ENCODE measurements at places on chromosomes 11 and 22.

GRCh38 chr22:47064416-47064815 lies 302.0 kb downstream of the TBC1D22A start:
- DNase-seq, result no peak

DNA sequence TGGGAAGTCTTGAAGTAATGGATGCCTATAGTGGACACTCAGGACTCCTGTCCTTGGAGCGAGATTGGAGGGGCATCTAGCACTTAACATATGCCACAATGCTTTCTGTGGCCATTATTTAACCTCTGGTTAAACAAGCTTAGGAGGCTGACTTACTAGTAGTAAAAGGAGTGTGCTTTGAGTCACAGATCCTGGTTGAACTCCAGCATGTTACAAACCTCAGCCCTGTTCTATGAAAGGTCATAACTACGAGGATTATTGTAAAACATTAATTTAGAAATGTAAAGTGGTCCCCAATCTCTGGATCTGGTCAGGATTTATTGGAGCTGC lies 1.1 kb upstream of the LBHD1 start:
- DNase-seq, result no peak

GRCh38 chr11:25537393-25537792 lies 794.5 kb upstream of the ANO3 start:
- DNase-seq, result no peak

GRCh38 chr11:112628676-112629075 lies 332.5 kb upstream of the NCAM1 start:
- no peak for DNase-seq

GRCh38 chr11:122095681-122096262 lies 20.2 kb downstream of the BLID start:
- no peak for DNase-seq

DNA sequence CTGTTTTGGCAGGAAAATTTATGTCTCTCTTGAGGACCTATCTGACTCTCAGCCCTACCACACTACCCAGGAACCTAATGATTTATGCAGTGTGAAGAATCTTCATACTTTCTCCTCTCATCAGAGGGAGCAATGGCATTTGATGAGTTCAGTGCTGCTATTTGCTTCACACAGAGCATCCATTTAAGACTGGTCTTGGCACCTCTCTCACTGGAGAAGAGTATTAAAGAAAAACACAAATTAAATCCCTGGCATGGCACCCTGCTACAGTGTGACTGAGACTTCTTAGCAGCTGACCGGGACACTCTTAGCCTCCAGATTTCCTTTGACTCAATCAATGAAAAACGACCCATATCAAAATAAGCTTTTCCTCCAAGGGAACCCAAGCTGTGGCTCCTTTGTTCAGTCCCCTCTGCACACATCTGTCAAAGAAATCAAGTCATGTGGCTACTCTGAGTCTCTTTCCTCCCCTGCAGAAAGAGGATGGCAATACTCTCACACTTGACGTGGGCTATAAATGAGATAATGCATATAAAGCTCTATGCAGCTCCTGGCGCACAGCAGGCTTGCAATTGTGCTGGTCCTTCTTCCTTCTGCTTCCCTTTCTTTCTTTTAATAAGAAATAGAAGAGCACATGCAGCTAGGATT lies 186.1 kb upstream of the E2F8 start:
- DNase-seq, result no peak

GRCh38 chr11:120180551-120181232 lies 30.1 kb upstream of the OAF start:
- peak; percentile 42 for DNase-seq

GRCh38 chr11:44264438-44264749 lies 45.5 kb downstream of the ALX4 start:
- no peak for DNase-seq

- no peak for DNase-seq
These were observed 1.6 kb downstream of the PKNOX2 start for GRCh38 chr11:125165843-125166763.

DNA sequence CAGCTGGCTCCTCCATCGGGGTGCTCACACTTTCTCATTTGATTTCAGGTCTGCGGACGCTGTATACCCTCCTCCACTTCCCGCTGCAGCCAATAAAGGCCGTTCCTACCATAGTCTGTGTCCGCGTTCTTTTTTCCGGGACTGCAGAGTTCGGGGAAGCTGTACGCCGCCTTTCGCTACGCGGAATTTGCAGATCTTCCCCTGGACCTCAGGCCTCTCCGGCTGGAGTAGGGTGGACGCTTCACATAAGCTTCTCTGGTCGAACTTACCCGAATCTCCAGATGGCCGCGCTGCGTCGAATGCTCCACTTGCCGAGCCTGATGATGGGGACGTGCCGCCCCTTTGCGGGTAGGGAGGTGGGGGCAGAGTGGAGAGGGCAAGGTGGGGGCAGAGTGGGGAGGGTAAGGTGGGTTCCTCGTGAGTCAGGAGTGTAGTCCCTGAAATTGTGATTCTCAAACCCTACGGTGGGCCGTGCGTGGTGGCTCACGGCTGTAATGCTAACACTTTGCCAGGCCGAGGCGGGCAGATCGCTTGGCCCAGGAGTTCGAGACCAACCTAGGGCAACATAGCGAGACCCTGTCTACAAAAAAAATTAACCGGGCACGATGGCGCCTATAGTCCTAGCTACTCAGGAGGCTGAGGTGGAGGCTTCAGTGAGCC lies 617 bp downstream of the CSKMT start:
- peak; percentile 35 for DNase-seq

DNA sequence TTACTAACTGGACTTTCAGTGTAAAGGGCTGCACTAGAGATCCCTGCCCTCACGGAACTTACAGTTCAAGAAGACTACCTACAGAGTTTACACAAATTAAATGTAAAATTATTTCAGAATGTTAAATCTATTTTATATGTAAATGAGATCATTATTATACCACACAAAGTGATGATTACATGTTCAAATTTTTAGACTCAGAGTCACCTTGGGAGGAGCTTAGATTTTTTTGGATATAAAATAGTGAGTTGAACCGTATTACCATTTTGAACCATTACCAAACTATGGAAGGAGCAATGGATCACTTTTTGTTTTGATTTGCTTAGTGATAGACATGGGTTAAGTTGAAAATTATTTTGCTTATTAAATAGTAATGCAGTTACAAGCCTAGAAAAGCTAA lies 1.6 kb downstream of the IPO7 start:
- no peak for DNase-seq

DNA sequence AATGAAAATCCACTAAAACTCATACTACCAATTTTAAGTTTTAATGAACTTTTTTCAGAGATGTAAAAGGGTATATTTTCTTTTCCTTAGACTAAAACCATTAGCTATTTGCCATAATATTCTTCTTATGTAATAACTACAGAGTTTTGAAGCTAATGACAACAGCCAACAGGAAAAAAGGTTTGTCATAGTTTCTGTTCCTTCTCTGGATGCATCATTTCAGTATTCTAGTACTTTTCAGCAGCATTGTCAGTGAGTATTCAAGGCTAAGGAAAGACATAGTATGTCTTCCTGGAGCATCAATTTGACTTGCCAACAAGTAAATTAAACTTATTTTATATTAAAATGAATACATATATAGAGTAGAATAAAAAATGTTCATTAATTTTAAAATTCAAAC lies 166.0 kb downstream of the METTL15 start:
- DNase-seq, result no peak

- DNase-seq, result peak; percentile 94
These were observed 13.9 kb downstream of the SLC35E4 start for GRCh38 chr22:30649430-30650007.

- DNase-seq, result peak; percentile 46
These were observed 3.1 kb upstream of the MN1 start for GRCh38 chr22:27804470-27805297.

- DNase-seq, result peak; percentile 28
These were observed 5.9 kb upstream of the RNH1 start for GRCh38 chr11:512761-513595.

- DNase-seq, result peak; percentile 24
These were observed 22.6 kb downstream of the ARHGEF17 start for GRCh38 chr11:73330569-73331093.

DNA sequence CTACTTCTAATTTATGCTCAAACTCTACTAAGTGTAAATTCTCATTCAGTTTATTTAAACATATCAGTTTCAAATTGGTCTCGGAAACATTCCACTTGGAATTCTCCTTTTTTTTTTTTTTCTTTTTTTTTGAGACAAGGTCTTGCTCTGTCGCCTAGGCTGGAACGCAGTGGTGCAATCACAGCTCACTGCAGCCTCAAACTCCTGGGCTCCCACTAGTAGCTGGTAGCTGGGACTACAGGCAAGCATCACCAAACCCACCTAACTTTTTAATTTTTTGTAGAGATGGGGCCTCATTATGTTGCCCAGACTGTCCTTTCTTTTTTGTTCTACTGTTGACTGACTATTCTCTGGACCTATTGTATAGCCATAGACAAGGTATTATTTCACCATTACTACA lies 33.3 kb upstream of the CCDC81 start:
- no peak for DNase-seq

GRCh38 chr11:78349114-78349513 lies 68.5 kb downstream of the GAB2 start:
- DNase-seq, result peak; percentile 40

- DNase-seq, result no peak
These were observed 54.9 kb downstream of the ARHGAP8 start for GRCh38 chr22:44807232-44807631.

- no peak for DNase-seq
These were observed 79.8 kb upstream of the CNTN5 start for GRCh38 chr11:98940913-98941312.

DNA sequence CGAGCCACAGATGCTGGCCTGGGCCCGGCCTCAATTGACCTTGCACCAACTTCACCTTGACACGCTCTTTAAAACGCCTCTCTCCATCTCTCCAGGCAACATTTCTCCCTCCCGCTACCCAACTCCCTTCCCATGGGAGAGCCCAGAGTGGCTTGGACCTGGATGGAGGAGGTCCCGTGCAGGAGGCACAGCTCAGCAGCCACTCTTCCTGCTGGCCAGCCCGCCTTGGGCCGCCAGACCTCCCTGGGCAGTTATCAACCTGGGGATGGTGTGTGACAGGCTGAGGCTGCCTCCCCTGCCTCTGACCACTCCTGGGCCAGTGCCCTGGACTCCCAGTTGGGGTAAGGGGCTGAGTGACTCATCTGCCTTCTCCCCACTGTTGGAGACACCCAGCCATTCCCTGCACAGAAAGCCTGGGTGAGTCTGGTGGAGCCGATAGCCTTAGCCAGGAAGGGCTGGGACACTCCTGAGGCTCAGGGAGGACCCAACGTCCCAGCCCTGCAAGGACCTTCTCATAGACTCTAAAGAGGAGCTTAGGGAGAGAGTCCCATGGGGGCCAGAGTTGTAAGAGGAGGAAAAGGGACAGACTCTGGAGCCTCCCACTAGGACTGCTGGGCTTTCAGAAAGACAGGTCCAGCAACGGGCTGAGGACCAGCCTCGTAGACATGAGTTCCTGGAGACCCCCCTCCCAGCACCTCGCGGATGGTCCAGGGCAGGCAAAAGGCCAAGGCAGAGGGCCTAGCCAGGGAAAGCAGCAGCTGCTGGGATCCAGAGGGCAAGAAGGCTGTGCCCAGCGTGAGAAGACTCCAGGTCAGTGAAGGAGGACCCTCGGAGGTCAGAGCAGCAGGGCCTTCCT lies 131.7 kb downstream of the CEP164 start:
- DNase-seq, result no peak

- DNase-seq, result no peak
These were observed 98.2 kb downstream of the AMOTL1 start for GRCh38 chr11:94866231-94866822.

GRCh38 chr11:11397036-11397415 lies 44.0 kb upstream of the CSNK2A3 start:
- no peak for DNase-seq

DNA sequence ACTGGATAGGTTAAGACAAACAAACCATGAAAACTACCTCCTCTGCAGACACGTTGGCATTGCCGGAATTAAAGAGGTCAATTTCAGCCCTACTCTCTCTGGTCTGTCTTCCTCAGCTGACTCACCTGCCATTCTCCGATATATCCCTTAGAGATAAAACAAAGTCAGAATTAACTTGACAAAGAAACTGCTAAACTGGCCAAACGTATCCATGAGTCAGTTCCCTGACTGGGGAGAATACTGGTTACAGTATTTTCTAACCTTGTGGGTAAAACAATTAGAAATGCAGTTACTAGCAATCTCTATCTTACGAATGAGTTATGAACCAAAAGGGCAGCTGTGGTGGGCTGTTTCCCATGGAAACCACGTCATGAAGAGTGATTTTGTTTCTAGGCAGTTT lies 96.2 kb downstream of the RDX start:
- no peak for DNase-seq

GRCh38 chr11:6481924-6482275 lies 599 bp downstream of the TIMM10B start:
- no peak for DNase-seq

GRCh38 chr22:30228509-30229359 lies 17.8 kb downstream of the LIF start:
- DNase-seq, result no peak

GRCh38 chr11:32002311-32002710 lies 88.6 kb upstream of the RCN1 start:
- no peak for DNase-seq

- peak; percentile 41 for DNase-seq
These were observed 84.7 kb downstream of the TTC28 start for GRCh38 chr22:28594797-28595462.

DNA sequence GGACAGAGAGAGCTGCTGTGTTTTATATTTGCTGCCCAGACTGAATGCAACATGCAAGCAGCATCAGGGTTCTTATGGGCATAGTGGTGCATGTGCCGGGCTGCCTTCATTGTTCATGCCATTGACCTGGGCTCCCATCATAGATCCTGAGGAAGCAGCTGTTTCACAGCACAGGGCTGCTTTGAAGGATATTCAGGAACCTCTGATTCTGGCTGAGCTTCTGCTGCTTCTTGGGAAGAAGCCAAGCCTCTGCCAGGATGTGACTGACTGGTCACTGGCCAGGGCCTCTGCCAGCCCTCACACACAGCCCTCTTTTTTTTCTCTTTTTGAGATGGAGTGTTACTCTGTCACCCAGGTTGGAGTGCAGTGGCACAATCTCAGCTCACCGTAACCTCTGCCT lies 43.3 kb downstream of the CYB5R2 start:
- no peak for DNase-seq

GRCh38 chr22:44755956-44756361 lies 3.6 kb downstream of the ARHGAP8 start:
- DNase-seq, result no peak

DNA sequence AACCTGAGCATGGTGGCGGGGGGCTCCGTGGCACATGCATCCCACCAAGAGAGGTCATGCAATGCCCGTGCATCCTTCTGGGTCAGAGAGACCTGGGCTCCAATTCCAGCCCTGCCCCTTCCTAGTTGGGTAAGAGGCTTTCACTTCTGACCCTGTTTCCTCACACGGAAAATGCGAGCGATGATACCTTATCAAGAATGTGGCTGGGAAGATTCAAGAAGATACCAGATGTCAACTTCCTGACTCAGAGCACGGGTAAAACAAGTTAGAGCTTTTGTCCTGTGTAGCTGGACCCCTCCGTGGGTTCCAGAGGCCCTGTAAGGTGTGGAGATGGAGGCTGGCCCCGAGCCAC lies 8.7 kb upstream of the DGKZ start:
- no peak for DNase-seq
